ENCODE measurements at places on chromosomes 7 and 10.

GRCh38 chr10:43648095-43648397 lies 635 bp downstream of the ZNF32 start:
- no peak for DNase-seq

DNA sequence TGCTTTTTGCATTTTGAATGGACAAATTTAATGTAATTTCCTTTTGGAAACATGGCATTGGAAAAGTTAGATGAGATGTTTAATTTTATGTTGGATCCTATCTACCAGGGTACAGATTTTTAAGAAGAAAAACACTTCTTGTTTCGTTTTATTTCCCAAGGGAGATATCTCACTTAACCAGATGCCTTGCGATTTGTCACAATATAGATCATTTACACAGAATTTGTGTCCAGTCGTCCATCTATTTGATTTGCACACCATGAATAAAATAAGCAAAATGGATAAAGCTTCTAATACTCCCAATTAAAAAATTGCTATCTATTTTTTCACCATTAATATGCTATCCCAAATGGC lies 25.7 kb downstream of the HDAC9 start:
- DNase-seq: no peak

DNA sequence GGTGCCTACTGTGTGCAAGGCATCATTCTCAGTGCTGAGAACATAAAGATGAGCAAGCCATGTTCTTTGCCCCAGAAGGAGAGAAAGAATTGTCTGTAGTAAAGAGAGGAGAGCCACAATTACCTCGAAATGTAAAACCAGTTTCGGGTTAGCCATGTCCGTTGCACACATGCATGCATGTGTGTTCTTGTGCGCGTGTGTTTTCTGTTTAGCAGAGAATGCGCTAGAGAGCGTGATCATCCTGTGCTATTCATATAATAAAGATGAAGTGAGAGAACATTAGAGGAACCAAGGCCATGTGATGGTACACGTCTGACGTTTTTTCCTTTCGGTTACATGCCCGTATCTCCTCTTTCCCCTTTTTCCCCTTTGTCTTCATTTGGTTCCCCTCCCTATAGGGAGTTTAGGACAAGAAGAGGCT lies 158.2 kb downstream of the CELF2 start:
- DNase-seq: no peak

- DNase-seq: peak; percentile 43
Measured at GRCh38 chr7:35691827-35692307, 3.1 kb downstream of the HERPUD2 start.

- no peak for DNase-seq
Measured at GRCh38 chr10:103916254-103916653, 1.7 kb downstream of the STN1 start.

DNA sequence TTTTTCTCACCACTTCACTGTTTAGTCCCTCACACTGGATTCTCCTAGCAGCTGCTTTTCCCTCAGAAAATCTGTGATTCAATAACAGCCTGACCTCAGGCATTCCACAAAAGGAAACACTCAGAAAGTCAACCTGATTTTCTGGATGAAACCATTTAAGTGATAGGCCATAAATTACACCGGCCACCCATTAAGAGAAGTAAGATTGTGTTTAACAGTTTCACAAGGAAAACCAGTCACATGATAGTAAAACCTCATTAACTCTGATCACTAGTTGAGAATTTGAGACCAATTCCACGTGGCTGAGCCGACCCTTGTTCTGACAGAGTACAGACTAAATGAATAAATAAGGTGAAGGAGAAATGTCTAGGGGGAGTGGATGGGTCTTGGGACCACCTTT lies 7.7 kb downstream of the GRM8 start:
- no peak for DNase-seq

DNA sequence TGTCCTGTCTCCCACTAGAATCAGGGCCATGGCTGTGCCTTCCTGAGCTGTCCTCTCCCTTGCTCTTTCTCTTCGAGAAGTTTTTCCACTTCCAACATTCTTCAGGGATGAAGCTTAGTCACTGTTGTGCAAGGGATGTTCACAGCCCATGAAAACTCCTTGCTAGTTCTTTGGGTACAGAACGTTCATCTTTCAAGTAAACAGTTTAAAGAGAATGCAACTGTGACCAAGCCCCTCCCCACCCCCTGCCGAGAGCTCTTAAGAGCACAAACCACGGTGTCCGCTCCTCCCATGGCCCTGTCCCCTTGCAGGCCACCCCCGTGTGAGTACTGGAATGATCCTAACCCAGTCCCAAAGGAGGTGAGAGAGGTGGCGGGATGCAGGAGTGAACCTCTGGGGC lies 161.1 kb upstream of the RHEB start:
- DNase-seq: no peak

DNA sequence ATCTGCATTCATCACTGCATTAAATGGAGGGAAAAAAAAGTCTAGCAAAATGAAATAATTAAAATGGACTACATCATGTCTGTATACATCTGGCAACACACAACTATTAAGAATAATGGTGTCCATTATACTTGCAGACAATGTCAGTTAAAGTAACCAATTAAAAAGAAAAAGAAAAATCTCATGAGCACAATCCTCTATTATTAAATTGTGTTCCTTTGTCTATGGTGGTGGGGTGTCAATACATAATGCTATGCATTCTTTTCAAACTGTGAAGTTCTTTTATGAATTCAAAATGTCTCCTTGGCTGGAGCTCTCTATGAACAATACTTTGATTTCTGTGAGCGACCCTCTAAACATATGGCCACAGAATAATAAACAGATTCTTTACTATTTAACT lies 63.5 kb downstream of the NRP1 start:
- no peak for DNase-seq

DNA sequence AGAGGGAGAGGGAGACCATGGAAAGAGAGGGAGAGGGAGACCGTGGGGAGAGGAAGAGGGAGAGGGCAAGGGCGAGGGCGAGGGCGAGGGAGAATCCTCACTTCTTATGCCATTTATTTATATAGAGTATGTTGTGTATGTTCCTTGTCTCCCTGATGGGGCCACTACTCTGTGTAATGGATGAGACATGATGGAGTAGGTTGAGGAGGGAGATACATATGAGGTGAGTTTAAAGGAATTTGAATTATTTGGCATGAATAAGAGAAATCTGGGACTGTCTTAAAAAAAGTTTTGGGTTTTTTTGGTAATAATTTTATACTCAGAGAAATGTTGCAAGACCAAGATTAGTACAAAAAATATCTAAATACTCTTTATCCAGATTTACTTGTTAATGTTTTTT lies 20.1 kb downstream of the CCSER2 start:
- DNase-seq: no peak

DNA sequence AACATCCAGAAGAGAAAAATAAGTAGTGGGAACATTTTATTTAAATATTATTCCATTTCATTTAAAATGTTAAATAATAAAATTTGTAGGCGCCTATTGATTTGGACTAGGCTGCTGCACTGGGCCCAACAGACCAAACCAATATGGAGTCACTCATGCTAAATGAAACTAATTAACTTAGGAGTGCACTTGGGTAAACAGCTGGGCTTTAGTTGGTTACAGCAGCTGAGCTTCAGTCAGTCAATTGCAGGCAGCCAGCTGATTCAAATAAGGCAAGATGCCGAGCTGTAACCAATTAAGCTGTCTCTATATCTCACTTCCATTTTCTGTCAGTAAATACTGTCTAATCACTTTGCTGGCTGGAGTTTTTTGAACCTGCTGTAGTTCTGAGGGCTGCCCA lies 102.1 kb upstream of the WDR11 start:
- no peak for DNase-seq

DNA sequence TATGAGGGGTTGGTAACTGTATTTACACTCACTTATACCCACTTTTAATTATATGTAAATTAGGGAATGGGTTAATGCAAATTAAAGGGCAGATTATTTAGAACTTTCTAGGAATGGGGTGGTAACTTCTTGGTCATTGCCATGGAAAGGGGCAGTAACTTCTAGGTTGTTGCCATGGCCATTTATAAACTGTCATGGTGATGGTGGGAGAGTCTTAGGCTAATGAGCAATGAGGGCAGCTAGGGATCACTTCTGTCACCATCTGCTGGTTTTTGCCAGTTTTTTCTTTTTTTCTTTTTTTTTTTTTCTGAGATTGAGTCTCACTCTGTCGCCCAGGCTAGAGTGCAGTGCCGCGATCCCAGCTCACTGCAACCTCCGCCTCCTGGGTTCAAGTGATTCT lies 33.1 kb downstream of the NAPEPLD start:
- DNase-seq: no peak

DNA sequence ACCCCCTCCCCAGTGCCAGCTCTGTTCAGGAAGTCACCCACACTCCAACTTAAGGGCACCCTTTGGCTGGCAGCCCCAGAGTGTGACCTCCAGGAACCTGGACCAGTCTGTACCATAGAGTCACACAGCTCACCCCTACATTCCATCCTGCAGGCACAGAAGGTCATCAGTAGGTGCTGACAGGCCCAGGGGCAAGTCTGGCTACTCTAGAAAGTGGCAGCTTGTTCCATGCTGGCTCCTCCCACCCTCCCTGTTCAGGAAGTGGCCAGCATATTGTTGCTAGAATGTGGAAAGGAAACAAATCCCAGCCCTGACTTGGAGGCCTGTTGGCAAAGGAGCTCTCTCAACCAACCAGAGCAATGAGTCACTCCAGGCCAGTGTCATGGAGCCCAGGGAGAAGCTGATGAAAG lies 3.2 kb upstream of the NCOA4 start:
- DNase-seq: no peak

DNA sequence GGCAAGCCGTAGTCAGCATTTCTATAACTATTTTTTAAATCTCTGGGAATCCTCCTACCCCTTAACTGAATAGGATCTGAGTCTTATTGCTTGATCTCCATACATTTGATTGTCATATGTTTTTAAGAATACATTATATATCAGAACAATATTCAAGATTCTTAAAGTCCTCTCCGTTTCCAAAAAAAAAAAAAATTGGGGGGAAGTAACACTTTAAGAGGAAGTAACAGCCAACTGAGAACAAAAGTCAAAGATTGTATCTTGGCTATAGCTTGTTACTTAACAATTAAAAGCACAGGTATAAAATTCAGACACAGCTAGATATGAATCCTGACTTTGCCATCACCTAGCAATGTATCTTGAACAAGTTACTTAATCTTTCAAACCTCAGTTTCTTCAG lies 169.9 kb upstream of the ADO start:
- no peak for DNase-seq

GRCh38 chr10:43778571-43778970 lies 129.9 kb upstream of the ZNF32 start:
- no peak for DNase-seq

GRCh38 chr7:5557920-5558401 lies 134.3 kb upstream of the TNRC18 start:
- no peak for DNase-seq

Data from stimulated activated CD4-positive, alpha-beta T cell treated with anti-CD3 and anti-CD28 coated beads, Interleukin-4, amount 100 ng/mL, for 24 hours (primary cell).